ENCODE measurements at places on chromosomes 4 and X.

DNA sequence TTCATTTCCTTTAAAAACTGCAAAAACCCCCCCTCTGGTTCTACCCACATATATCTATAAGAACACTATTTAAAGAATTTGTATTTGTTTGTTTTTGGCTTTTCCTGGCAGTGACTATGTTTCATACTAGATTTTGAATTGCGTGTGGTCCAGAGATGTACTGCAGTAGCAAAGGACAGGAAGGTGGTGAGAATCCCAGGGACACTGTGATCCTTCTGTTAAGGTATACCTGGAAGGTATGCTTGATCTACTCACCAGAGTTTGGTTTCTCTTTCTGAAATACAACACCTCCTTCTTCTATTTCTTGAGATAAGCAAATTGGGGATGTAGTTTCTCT, 129.6 kb upstream of the RASGEF1B start:
- no peak for DNase-seq

DNA sequence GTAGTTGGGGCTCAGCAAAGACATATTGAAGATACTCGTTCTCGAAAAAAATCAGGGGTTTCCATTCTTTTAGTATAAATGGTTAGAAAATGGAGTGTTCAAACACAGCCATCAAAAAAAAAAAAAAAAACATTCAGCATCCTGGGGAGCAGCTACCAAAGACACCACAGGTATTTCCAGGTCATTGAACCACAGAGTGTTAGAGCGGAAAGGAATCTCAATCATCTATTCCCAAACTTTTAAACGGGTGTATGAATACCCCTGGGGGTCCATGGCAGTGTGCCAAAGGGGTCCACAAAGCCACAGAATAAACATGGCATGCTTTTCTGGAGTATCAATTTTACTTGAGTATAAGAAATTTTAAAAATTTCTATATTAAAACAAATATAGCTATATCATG, 6.9 kb upstream of the FGF16 start:
- no peak for DNase-seq

DNA sequence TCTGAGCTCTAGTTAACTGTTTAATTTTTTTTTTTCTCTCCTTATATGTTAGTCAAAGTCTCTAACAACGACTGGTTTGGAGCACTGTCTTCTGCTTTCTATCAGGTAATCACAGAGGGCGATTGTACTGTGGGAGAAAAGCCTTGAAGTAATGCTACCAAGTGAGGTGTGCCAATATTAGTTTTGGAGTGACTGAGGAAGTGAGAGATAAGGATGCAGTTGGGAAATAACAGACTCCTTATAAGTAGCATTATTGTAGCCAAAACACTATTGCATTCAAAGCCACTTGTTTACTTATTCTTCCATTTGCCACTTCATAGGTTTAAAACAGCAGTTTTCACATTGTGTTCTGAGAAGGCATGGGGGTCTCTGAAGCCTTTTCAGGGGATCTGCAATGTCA, 79.1 kb upstream of the SLC6A14 start:
- no peak for DNase-seq

DNA sequence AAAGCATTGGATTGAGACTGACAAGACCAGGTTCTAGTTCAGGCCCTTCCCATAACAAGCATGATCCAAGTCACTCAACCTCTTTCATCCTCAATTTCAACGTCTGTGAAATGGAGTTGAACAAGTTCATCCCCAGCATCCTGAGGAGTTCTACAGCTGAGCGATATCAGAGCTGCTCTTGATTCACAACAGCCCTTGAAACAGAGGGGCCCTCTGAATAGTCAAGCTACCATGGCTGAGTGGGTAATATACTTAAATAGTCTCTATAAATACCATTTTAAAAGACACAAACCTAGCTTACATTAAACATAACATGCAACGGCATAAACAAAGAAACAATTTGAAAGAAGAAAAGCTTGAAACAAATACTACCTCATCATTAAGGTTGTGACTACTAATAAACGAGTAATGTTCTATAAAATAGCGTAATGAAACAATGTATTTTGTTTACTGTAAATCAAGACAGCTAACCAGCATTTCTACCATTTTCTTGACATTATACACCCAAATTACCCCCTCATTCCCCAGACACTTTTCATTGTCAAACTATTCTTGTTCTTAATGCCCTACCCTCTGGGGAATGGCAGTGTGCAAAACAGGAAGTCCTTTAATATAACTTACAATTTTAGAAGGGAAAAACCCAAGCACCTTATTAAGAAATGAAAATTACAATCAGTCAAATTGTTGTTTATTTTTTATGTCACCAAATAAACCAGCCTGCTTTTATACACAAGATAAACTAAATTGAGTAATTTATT, 202.3 kb downstream of the PARM1 start:
- no peak for DNase-seq

- no peak for DNase-seq
These were observed 392 bp upstream of the UGT2A3 start for GRCh38 chr4:68951806-68952585.

- DNase-seq = no peak
These were observed 160.7 kb downstream of the MOSPD2 start for GRCh38 chrX:15033917-15034316.

GRCh38 chr4:69095301-69095731, 958 bp upstream of the UGT2B7 start:
- DNase-seq = no peak

- DNase-seq = no peak
These were observed 2.3 kb upstream of the PHOX2B start for GRCh38 chr4:41750626-41751448.

DNA sequence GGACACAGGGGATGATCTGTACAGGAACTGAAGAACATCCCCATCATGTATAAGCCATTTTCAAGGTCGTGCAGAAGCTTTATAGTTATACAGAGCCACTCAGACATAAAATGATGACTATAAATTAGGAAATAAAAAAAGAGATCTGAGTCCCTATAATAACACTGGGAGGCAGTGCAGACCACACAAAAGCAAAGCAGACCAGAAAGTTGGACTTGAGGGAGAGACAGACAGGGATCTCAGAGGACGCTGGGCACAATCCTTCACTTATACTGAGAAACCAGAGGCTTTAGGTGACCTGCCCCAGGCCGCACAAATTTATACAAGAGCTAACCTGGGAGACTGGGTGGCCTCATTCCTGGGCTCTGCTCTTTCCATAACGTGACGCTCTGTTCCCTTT, 70.5 kb downstream of the HADH start:
- DNase-seq = no peak

DNA sequence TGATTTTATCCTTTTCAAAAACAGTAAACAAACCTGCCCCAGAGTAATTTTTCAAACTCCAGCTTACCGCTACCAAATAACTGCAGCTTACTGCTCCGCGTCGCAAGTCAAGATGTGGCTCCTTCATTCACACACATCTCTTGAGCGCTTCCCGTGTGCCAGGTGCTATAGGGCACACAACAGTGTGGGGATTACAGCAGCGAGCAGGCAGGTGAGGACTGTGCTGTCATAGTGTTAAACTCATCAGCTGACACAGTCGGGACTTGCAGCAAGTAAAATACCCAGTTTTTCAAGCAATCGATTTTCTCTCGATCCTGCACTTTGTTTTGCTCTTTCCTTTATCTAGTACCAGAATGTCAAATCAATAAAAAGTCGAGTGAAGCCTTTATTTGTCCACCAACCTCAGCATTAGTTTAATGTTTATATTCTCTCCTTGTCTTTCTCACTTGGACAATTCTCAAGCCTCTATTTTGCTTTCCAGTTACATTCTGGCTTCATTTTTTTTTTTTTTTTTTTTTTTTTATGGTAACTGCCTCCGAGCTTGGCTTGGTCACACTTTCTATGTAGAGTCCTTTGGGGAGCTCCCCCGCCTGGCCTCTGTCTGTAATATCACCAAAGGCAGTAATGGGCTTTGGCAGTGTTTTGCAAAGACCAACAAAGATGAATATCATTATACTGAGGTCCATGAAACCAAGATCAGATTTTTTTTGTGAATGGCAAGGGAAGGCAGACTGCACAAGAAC, 8.3 kb upstream of the ASB5 start:
- DNase-seq = peak; percentile 16

DNA sequence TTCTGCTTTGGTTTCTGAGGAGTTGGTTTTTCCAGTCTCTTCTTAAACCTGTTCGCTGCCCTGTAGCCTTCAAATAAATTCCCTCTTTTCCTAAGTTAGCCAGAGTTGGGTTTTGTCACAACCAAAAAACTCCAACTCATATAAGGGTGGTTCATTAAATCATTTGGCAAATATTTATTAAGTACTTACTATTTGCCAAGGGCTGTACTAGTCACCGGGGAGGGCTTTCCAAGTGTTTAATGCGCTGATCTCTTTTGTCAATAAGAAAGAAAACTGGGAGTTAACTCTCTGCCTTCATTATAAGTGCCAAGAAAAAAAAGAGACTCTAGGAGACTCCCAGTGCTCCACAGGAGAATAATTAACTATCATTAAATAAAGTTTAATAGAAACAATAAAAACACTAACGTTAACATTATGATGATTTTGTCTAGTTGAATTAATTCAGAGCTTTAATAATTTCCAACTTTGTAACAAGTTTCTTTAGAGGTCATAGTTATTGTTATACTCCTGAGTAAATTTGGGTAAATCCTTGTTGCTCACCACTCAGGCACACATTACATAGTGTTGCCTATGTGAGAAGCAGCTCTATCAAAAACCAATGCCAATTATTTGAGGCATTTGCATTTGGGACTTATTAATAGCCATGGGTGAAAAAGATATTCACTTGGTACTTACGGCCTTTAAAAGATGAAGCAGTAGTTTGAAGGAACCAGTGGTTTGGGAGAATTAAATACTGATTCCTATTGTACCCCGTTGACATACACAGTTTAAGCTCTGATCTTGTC, 122.5 kb upstream of the TEX13D start:
- no peak for DNase-seq

DNA sequence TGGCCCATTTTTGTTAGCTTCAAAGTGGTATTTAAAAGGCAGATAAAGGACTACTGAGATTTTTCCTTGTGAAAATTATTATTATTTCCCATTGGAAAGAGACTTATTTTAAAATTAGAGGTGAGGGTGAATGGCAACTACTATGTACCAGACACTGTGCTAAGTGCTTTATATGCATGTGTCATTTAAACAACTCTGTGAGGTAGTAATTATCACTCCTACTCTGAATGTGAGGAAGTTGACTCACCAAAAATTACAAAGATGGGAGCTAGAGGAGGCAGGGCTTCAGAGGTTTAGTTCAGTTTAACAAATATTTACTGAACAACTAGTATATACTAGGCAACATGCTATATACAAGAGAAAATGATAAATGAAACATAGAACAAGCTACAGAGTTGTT, 78.2 kb downstream of the MSL3 start:
- no peak for DNase-seq

GRCh38 chrX:74297766-74298165, 6.2 kb upstream of the ZCCHC13 start:
- DNase-seq = no peak

DNA sequence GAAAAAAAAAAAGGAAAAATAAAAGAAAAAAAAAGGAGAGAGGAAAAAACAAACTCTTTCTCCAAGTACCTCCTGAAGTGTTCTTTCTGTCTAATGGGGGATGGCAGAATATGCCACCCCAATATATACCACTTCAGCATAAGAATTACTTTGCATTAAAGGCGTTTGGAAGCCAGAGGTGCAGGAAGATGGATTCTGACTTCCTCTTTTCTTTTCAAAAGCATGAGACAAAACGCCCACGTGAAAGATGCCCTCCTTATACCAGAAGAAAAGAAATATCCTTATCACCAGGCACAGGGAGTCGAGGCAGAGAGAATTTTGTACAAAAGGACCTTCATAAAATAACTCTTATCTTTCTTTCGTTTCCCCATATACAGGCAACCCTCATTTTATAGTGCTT, 40.9 kb downstream of the COX18 start:
- DNase-seq = no peak

- no peak for DNase-seq
These were observed 22.5 kb downstream of the ATP2B3 start for GRCh38 chrX:153539979-153540358.

- DNase-seq = no peak
These were observed 90.7 kb upstream of the PCDH18 start for GRCh38 chr4:137623013-137623412.

GRCh38 chr4:18404642-18405041, 383.1 kb upstream of the LCORL start:
- no peak for DNase-seq

DNA sequence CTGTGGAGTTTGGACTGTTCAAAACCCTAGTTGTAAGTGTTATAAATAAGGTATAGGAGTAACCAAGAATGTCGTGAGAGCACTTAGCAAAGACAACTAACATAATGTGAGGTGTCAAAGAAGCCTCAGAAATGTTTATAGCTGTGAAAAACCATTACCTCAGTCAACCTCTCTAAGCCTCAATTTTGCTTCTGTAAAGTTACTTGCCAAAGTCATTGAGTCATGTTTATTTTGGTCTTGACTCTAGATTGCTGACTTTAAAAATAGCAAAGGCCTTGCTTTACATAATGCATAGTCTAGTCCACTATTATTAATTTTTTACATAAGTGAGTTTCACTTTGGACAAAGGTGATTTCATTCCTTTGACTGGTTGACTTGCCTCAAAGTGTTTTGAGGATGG, 257.6 kb upstream of the CXXC4 start:
- no peak for DNase-seq

GRCh38 chr4:38562751-38563198, 101.2 kb upstream of the KLF3 start:
- no peak for DNase-seq

DNA sequence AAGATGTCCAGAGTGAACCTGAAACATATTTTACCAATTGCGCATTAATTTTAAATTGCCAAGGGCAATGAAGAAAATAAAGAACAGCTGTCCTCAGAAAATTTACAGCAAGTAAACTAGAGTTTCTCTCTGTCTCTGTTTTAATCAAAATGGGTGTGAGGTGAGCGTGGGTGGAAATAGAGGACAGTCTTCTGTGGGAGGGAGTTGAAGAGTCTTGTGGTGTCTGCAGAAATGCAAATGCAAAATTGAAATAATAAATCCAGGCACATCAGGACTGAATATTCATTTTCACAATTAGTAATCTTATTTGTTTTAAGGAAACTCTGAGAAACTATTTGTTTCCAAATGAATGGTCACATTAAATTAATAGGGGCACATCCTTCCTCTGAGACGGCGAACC, 192.0 kb downstream of the ARHGAP10 start:
- DNase-seq = no peak

GRCh38 chr4:81921751-81922159, 450.0 kb upstream of the RASGEF1B start:
- DNase-seq = no peak

GRCh38 chrX:67328476-67328875, 215.3 kb upstream of the AR start:
- no peak for DNase-seq

DNA sequence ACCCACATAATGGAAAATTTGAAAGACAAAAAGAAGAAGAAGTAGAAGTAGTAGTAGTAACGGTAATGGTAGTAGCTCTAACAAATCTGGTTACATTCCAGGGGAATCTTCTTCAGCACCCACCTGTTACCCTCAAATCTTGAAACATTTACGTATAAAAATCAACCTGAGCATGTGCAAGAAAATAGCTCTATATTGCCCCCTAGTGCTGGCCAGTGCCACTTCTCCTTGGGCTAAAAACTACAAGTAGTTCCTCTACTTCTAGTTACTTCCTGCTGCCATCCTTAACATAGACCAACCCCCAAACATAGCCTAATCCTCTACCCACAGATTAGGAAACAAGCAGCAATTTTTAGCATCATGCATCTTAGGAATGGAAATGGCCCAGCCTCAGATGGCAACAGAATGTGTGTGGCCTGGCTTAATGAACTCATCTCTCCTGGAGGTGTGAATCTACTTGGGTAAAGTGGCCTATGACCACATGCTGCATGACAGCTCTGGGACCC, 3.1 kb downstream of the PDGFC start:
- DNase-seq = peak; percentile 11
